ENCODE measurements at places on chromosomes 4 and X.

- no peak for DNase-seq
Measured at GRCh38 chr4:86816501-86817273, 32.5 kb downstream of the SLC10A6 start.

DNA sequence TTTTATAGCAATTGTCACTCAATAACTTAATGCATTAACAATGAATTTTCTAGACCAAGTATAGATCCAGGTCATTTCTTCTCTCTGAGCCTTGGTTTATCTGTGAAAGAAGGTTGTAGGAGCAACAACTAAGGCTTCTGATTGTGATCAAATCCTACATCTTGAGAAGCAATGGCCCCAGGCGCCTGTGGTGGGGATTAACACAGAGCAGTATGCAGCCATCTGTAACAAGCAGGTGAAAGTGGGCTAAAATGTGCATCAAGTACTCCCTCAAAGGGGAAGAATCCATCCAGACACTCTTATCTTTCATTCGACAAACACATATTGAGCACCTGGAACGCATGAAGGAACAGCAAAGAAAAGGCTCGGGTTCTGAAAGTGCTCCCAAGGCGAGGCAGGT, 19.1 kb upstream of the SETD7 start:
- no peak for DNase-seq

- no peak for DNase-seq
Measured at GRCh38 chr4:173169178-173169427, 492 bp downstream of the GALNT7 start.

DNA sequence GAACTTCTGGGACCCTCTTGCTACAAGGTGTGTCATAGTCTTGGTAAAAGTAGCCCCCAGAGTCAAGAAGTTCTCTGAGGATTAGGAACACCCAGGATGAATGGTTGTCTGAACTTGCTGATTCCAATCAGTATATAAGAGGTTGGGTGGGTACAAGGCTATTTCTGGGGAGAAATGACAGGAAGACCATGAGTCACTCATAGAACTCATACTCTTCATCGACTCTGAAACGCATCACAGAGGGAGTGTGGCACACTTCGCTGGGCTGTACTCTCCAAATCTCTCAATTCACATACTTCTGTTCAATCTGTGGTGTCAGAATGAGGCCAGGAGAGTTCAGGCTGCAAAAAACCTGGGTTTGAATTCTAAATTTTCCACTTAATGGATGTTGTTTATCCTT, 193.2 kb upstream of the LEF1 start:
- DNase-seq, result no peak

- DNase-seq, result no peak
Measured at GRCh38 chr4:168766604-168767316, 243.3 kb downstream of the CBR4 start.

DNA sequence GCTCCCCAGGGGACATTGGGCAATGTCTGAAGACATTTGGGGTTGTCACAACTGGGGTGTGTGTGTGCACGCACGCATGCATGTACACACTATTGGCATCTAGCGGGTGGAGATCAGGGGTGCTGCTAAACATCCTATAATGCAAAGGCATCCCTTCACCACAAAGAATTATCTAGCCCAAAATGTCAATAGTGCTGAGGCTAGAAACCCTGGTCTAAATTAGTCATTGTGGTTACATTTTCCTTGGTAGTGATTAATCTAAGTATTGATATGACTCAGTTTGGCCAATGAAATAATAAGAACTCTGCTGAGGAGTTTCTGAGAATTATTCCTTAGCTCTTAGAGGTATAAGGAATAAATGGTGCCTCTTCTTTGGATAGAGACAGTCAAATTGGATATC, 200.2 kb downstream of the CLCN4 start:
- no peak for DNase-seq

GRCh38 chr4:169723207-169723965, 34.4 kb downstream of the HPF1 start:
- no peak for DNase-seq

GRCh38 chrX:57674861-57675260, 5.2 kb downstream of the NLRP2B start:
- no peak for DNase-seq

- no peak for DNase-seq
Measured at GRCh38 chr4:23956601-23957364, 66.9 kb upstream of the PPARGC1A start.

DNA sequence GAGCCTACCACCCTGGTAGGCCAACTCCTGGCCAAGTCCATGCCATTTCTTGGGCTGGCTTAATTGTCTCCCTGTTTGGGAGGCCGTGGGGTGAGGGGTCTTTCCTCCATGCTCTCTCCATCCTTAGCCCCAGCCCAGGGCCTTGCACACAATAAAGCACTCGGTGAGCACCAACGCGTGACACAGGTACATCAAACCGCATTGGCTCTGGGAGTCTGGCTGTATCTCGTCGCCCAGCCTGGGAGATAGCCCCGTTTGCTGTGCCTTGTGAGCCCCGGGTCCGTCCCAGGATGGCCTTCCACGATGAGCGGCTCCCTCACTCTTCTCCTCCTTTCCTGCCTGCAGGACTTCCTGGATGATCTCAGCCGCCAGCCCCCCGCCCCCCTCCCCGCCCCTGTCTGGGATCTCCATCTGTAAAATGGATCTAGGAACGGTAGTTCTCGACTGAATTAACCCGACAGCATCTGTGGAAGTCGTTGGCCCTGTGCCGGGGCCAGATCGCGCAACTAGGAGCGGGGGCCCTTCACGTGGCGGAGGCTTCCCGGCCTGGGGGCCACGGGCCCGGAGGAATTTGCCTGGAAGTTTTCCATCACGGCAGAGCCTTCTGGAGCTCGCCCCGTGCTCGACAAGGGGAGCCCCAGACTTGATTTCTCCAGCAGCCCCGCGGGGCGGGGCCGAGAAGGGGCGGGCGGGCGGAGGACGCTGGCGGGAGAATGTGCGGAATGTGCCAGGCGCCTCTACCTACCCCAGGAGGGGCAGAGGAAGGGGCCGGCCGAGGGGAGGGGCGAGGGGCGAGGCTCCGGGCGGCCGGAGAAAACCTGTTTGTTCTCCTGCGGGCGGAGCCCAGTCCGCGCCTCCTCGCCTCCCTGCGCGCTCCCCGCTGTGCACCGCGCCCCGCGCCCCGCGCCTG, at the start of gene ZNF185:
Gene ZNF185 (plus strand): TSS at position 846 of the 910 bp plus-strand sequence. CDS start 16,423 bp downstream, outside the sequence.
- DNase-seq, result no peak

DNA sequence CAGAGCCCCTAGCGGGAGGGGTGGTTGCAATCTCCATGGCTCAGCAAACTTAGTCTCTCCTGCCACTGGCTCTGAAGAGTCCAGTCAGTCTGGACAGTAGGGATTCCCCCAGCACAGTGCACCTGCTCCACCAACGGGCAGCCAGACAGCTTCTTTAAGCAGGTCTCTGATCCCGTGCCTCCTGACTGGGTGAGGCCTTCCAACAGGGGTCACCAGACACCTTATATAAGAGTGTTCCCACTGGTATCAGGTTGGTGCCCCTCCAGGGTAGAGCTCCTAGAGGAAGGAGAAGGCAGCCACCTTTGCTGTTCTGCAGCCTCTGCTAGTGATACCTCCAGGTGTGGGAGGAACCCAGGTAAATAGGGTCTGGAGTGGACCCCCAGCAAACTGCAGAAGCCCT, 1393.4 kb downstream of the STIM2 start:
- no peak for DNase-seq

All from left cardiac atrium (tissue), 4 donors.